ENCODE measurements at places on chromosomes 4 and X. TPM values are rescaled to one million over a fixed set of nuclear protein-coding genes. Genes with fewer than 3 reads are reported as not detected.

DNA sequence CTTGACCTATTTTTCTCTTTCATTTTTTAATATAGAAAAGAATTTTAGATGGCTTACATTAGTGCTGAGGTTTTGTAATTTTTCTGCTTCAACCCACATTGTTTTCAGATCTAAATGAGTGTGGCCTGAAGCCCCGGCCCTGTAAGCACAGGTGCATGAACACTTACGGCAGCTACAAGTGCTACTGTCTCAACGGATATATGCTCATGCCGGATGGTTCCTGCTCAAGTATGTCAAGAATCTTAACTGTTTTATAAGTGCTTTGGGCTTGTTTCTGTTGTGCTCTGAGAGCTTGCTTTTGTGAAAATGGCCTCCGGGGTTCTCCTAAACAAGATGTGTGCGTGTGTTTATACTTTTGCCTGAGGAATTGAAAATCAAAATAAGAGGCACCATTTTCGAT lies 41.6 kb downstream of the NPNT start:
- H3K4me1 ChIP-seq: no peaks in the 10 kb centered on the region
- no peaks in the 10 kb centered on the region for H3K27me3 ChIP-seq

The ZNF630 gene
- total RNA-seq: 0.54 TPM

DNA sequence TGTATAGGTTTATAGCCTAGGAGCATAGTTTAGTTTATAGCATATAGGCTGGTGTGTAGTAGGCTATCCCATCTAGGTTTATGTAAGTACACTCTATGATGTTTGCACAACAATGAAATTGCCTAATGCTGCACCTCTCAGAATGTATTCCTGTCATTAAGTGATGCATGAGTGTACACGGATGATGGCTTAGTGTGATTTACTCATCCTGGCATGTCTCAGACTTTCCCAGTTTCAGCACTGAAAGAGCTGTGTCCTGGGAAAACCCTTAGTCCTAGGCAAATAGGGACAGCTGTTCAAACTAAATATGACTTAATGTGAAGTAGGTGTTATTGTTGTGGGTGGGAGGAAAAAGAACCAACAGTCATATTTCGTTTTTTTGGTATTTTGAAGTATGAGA lies 264.9 kb upstream of the MAGEB18 start:
- H3K27ac ChIP-seq: no peak overlapping the region
- H3K4me1 ChIP-seq: no peaks in the 10 kb centered on the region
- H3K4me3 ChIP-seq: no peak overlapping the region

The RHOXF1 gene
- total RNA-seq: not detected

- DNase-seq: peak; percentile 35
- no peaks in the 10 kb centered on the region for H3K27me3 ChIP-seq
- no peaks in the 10 kb centered on the region for H3K36me3 ChIP-seq
- peaks cover 14% of the 10 kb centered on the region for H3K4me1 ChIP-seq
- no peak overlapping the region for H3K4me3 ChIP-seq
Observed at GRCh38 chr4:147793569-147794313, 61.9 kb downstream of the ARHGAP10 start.

Measured in IMR-90 (cell line).